H7 (cell line): ENCODE measurements at places on chromosomes 5 and 9. TPM values are rescaled to one million over a fixed set of nuclear protein-coding genes. Genes with fewer than 3 reads are reported as not detected.

SMIM33 gene
- total RNA-seq: not detected in 2 replicates

GRIN3A gene
- total RNA-seq: 0.04 TPM in 1 of 2 replicates, not detected in the other

ISOC1 gene
- total RNA-seq: 26.6 and 32.4 TPM in 2 replicates

SH2D3C gene
- 0.26 and 0.42 TPM in 2 replicates for total RNA-seq

HEMGN gene
- not detected in 2 replicates for total RNA-seq

SPATA31C2 gene
- total RNA-seq: 0.14 TPM in 1 of 2 replicates, not detected in the other

SWI5 gene
- total RNA-seq: 36.3 and 53.3 TPM in 2 replicates

KCNV2 gene
- 0.11 and 1.4 TPM in 2 replicates for total RNA-seq

PRUNE2 gene
- total RNA-seq: 1.7 and 3.3 TPM in 2 replicates

SLC4A9 gene
- 0.33 TPM in 1 of 2 replicates, not detected in the other for total RNA-seq

IFNA17 gene
- not detected in 2 replicates for total RNA-seq

DDX4 gene
- not detected in 2 replicates for total RNA-seq

OR1Q1 gene
- total RNA-seq: not detected in 2 replicates

PDZD2 gene
- total RNA-seq: 2.1 and 3.6 TPM in 2 replicates

GRCh38 chr9:109517901-109518377, 19.8 kb upstream of the PTPN3 start:
- no peak for DNase-seq

GRCh38 chr9:18294229-18294628, 179.7 kb upstream of the ADAMTSL1 start:
- no peak for DNase-seq

DNA sequence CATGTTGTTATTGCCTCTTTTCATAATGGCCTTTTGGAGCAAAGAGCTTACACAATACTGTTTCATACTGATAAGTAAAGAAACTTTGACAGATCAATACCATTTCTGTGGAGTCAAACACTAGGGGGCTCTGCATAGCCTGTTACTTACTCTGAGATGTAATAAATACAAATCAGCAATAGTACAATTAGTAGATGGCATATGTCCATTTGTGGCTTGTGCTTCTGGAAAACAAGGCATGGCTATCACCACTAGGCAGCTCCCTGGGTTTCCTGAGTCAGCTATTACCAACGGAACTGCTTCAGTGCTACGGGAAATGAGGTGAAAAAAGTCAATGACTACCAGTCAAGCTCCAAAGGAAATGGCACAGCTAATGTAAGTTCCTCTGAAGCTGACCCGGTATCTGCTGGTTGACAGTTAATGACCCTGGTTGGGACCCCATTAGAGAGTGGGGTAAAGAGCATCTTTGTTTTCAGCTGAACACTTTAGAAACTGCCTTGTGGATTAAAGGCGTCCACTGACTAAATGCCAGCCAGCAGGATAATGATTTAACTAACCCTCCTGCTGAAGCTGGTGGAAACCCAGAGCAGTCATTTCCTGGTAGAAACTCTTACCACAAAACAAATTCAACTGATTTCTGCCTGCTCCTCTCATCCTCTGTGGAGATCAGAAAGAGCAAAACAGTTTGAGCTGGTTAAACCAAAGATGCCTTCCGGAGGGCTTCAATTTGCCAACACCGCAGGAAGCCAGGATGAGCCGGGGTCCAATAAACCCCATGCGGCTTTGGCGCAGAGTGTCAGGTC, 69.0 kb upstream of the FAM169A start:
- peak; percentile 32 for DNase-seq

DNA sequence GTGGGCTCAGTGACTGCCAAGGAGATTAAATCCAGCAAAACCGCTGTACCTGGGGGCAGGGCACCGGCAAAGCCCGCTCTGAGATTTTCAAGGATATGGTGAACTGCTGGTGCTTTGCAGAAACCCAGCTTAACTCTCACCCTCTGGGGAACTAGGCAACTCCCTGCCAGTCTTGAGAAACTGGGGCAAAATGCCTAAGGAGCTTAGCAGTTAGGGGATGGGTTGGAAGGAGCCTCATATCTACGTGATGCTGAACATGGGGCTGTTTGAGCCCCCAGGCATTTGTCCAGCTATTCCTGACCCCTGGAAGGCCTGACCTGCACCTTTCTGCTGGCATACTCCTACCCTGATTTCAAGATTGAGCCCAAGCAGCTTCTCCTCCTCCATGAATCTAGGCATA, 108.6 kb upstream of the TBC1D2 start:
- no peak for DNase-seq

- no peak for DNase-seq
Observed at GRCh38 chr5:6419340-6419852, 29.3 kb upstream of the UBE2QL1 start.

DNA sequence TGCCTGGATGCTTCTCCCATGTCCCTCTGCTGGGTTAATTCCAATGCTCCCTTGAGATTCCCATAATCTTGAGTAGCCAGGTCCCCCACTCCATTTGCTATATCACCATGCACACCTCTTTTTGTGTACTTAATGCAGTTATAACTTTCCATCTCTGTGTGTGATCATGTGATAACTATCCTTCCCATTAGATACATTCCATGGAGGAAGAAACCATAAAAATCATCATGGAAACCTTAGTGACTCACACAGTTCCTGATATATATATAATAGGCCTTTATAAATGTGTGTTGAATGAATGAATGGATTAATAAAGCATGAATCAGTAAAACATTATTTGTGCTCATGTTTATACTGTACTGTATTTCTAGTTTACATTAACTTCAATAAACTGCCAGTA, 104.6 kb downstream of the PCSK5 start:
- no peak for DNase-seq

DNA sequence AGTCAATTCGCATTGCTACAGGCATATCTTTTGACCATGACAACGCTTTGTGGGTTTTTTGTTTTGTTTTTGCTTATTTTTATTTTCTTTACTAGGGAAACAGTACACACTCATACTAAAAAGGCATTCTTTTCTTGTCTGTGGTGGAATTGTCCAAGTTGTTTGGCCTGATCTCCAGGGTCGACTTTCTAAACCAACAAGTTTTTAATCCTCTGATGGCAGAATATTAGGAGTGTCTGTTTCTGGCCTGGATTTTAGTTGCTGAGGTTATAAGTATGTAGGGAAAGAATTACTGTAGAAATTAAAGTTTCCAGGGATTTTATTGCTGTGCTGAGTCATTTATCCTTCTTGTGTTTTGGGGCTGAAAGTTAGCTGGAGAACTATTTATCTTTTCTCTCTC, 218.5 kb downstream of the TAF11L14 start:
- no peak for DNase-seq

DNA sequence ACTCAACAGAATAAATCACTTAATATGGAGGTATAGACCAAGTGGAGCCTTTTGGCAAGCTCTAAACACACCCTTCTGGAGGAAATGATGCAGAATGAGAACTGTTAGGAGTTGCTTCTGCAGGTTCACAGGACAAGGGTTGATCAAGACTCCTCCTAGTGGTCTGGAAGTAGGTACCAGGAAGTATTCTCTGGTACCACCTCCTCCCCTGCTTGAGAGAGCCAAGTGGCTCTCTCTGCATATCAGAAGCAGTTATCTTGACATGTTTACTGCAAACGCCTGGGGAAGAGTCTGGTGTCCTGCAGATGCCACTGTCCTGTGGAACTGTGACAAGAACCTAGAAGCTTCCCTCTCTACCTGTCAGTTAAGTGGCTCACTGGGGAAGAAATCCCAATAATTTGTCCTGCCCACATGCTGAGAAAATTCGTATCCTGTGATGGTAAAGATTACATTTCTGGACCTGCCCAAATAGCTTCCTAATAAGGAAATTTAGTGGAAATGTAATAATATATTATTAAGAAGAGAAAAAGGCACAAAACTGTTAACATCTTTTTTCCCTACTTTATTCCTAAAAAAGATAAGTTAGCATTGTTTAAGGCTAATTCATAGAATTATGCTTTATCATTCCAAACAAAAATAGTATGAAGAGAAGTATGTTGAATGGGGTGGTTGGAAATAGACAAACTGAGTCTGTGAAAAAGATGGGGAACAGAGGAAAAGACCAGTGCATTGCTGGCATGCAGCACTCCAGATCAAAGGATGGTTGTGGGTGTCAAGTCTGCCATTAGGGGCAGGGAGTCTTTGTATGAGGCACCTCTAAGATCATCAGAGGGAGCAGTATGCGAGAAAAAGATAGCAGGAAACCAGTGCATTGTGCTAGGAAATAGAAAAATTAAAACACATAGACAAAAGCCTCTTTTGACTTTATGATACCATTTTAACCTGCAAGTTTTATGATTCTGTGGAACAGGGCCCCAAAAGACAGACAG, 118.8 kb downstream of the CDC42SE2 start:
- peak; percentile 64 for DNase-seq

GRCh38 chr9:38656896-38657295, 36.5 kb upstream of the ANKRD18A start:
- no peak for DNase-seq

DNA sequence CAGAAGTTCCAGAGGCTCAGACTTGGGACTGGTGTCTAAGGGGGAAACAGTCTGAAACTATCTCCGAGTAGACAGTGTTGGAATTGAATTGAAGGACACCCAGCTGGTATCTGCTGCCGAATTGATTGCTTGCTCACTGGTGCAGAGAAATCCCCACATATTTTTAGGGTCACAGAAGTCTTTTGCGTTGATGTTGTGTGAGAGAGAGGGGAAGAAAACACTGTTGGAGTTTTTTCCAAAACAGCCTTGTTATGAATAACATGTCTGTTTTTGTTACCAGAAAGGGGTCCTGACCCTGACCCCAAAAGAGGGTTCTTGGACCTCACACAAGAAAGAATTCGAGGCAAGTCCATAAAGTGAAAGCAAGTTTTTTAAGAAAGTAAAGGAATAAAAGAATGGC, 81.3 kb downstream of the ALDH7A1 start:
- no peak for DNase-seq

GRCh38 chr9:111400564-111400898, 70.5 kb upstream of the OR2K2 start:
- no peak for DNase-seq

DNA sequence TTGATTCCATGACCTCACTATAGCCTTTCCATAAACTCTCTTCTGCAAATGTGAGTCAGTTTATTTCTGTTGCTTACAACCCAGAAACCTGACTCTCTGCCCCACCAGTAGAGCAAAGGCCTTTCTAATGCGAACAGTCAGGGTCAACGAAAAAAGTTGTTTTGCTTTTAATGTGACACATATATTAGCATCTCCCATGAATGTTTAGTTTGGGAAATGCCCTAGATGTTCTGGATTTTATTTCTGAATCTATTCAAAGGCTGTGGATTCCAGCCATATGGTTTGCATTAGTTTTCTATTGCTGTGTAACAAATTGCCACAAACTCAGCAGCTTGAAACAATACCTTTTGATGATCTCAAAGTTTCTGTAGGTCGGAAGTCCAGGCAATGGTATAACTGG, 193.5 kb downstream of the GNA14 start:
- no peak for DNase-seq

GRCh38 chr9:75695921-75696320, 194.6 kb upstream of the PCSK5 start:
- DNase-seq: no peak

DNA sequence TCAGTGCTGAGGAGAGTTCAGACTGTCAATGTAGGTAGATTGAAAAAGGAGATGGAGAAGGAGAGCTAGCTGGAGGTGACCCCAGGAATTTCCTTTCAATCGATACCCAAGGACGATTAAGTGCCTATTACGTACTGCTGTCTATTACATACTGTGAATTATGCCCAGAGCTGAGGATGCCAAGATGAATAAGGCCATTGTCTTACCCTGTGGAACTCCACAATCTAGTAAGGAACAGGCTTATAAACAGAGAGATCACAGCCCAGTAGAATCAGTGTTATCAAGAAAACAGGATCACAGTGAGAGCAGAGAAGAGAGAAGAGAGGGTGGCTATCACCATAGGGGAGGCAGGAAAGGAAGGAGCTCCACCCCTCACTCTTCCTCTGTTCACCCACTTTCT, 54.1 kb upstream of the PDE8B start:
- no peak for DNase-seq

GRCh38 chr9:81596679-81597418, 92.5 kb downstream of the TLE1 start:
- DNase-seq: no peak

DNA sequence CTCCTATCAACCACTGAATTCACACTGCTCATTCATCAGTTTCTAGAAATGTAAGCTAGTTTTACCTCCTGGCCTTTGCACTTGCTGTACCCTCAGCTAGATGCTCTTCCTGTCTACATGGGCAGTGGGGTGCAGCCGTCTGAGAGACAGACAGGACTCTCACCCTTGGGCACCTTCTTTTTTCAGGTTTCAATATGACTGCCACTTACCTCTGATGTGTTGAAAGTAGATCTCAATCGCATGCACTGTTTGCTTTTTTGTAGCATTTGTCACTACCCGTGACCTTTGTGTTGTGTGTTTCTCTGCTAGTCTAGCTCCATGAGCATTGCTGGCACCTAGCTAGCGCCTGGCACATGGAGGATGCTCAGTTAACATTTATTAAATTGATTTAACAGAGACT, 403.1 kb upstream of the TRPC7 start:
- DNase-seq: no peak

GRCh38 chr9:115350548-115350947, 232.6 kb upstream of the TNC start:
- no peak for DNase-seq

- DNase-seq: no peak
Observed at GRCh38 chr5:174876-175465, 16.3 kb upstream of the LRRC14B start.

DNA sequence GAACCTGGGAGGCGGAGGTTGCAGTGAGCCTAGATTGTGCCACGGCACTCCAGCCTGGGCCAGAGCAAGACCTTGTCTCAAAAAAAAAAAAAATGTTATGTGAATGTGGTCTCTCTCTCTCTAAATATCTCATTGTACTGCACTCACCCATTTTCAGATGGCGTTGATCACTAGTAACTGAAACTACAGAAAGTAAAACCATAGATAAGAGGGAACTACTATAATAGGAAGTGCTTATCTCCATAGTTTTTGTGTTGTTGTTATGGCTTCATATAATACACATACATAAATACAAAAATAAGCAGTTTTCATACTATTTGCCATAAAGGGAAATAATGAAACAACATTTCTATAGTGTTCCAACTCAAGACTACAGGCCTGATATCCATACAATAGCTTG, 9.1 kb downstream of the IL31RA start:
- DNase-seq: no peak

GRCh38 chr9:75148561-75148960, 60.2 kb downstream of the OSTF1 start:
- DNase-seq: no peak

GRCh38 chr5:40914835-40915234, 5.5 kb downstream of the C7 start:
- no peak for DNase-seq

GRCh38 chr9:3850098-3850497, 324.3 kb upstream of the RFX3 start:
- no peak for DNase-seq

- DNase-seq: peak; percentile 39
Observed at GRCh38 chr5:112210430-112211005, 208.6 kb downstream of the EPB41L4A start.
